ENCODE measurements at places on chromosomes 6 and 20.

GRCh38 chr20:58714340-58714922 lies 21.8 kb downstream of the NPEPL1 start:
- no peak for DNase-seq

GRCh38 chr6:168270274-168271172 lies 49.1 kb downstream of the DACT2 start:
- no peak for DNase-seq

- no peak for DNase-seq
These were observed 1295.6 kb upstream of the CITED2 start for GRCh38 chr6:140670021-140670420.

DNA sequence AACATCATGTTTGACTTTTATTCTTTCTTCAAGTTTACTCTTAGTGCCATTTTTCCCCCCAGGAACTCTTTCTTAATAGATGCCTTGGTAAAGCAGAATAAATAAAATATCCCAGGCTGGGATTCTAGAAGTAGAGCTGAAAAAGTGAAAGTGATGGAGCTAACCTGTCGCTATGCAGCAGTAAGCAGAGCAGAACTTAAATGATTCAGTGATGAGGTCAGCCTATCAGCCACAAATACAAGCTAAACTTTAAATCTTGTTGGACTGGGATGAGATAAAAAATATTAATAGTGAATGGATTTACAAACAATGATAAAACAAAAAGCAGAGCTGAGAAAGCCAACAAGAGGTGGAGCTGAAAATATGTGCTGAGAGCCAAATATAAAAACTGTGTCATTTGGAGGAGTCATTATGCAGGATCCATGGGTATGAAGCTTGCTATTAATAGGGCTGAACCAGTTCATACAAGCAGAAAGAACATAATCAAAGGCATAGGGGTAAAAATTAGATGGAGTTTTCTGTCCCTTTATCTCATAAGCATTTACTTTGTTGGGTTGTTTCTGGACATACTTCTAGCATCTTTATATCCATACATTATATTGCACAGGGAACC lies 877.8 kb downstream of the EPHA7 start:
- no peak for DNase-seq

GRCh38 chr20:58853976-58854637 lies 1.6 kb downstream of the GNAS start:
- no peak for DNase-seq

DNA sequence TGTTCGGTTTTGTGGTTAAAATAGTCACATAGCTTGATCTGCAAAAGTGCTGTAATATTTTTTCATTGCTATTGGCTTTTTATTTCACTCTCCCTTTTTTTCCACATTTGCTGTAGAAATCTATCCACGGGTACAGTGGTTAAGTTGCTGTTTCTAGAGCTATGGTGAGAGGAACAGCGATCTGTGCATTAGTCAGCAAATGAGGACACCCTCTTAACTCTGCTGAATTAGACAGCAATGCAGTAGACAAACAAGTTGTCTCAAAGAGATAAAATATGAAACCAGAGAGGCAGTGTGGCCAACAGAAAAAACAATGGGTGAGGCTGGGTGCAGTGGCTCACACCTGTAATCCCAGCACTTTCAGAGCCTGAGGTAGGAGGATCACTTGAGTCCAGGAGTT lies 17.6 kb upstream of the SYNJ2 start:
- no peak for DNase-seq

DNA sequence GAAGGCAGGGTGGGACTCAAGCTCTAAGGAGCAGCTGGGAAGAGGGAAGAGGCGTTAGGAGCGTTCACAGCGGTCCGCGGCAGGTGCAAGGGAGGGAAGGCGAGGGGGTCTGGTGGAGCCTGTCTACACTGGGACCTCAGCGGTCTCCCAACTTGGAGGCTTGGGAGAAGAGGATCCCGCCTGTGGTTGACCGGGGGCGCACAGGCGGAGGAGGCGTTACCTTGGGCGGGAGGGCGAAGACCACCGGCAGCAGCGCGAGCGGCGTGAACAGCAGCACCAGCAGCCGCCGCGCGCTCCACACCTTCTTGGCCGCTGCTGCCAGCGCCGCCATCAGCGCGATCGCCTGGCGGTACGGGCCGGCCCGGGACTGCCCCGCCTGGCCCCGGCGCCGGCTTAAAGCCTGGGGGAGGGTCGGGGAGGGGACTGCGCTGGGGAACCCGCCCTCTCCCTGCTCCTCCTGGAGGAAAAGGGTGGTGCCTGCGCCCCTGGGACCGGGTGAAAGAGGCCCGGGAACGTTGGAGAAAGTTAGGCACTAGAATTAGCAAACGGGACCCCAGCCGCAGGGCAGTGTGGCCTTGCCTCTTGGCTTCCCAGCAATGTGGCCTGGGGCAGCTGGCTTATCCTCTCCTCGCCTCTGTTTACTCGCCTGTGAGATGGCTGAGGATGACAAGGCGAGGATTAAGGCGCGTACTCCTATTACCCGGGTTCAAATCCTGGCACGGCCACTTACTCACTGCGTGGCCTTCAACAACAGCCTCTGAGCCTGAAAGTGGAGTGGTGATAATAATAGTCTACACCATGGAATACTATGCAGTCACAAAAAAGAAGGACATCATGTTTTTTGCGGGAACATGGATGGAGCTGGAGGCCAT lies at the start of gene SLC13A3:
Gene SLC13A3, minus strand, starts transcription at position 369 of the 872 bp plus-strand sequence. Its CDS starts 38 bp downstream, at position 331.
- no peak for DNase-seq

DNA sequence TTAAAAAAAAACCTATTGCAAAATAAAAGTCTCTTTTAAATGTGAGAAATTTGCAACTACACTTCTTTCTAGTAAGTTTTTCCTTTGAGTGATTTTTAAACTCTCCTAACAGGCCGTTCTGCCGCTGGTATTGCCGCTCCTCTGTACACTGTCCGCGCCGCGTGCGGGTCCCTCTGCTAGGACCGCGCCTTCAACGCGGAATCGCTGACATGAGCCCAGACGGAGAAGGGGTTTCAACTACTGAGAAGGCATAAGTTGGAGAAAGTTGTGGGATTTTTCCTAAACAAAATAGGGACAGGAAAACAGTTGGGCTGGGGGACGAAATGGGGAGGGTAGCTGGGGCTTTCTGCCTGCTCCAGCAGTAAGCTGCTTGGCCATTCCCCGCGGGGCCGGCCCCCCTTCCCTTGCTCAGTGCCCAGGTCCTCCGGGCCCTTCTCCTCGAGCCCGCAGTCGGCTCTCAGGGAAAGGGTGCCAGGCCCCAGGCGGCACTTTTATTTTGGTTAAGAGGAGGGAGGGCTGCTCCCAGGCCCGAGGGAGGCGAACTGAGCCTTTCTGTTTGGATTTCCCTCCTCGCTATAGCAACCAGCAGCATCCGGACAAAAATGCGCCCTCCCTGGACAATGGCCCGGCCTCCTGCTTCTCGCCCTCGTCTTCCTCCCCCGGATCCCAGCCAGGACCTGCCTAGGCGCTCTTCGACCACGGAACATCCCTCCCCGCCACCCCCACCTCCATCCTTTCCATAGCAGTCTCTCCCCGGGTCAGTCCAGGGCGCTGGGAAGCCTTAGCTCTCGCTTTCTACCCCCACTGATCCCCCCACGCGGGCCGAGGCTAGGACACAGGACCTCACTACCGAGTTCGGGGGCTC lies 6.8 kb upstream of the POU3F2 start:
- DNase-seq = no peak

DNA sequence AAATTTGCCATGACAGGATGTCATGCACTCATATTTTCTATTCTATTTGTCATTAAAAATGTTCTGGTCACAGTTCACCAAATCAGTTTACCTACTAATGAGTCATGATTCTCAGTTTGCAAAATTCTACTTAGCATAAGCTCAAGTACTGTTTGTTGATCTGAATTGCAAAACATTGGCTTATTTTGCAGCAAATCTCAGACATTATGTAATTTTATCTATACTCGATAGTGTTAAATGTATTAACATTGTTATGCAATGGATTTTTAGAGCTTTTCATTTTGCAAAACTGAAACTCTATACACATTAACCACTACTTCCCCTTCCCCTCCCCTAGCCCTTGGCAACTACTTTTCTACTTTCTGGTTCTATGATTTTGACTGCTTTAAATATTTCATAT lies 213.8 kb upstream of the ZFP64 start:
- no peak for DNase-seq

DNA sequence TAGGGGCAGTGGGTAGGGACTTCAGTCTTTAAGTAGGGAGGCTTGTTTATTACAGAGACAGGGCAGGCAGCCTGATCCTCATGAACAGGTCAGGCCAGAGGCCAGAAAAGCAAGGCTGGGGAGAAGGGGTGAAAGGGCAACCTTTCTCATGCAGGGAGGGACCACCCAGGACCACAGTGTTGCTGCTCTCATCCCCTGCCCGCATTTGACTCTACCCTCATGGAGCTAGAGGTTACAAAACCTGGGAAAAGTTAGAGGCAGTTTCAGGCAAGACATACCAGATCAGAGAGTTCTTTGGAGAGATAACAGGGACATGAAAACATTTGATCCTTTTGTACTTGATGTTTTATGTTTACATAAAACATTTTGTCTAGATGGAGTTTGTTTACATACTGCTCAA lies 38.1 kb downstream of the MDGA1 start:
- no peak for DNase-seq

DNA sequence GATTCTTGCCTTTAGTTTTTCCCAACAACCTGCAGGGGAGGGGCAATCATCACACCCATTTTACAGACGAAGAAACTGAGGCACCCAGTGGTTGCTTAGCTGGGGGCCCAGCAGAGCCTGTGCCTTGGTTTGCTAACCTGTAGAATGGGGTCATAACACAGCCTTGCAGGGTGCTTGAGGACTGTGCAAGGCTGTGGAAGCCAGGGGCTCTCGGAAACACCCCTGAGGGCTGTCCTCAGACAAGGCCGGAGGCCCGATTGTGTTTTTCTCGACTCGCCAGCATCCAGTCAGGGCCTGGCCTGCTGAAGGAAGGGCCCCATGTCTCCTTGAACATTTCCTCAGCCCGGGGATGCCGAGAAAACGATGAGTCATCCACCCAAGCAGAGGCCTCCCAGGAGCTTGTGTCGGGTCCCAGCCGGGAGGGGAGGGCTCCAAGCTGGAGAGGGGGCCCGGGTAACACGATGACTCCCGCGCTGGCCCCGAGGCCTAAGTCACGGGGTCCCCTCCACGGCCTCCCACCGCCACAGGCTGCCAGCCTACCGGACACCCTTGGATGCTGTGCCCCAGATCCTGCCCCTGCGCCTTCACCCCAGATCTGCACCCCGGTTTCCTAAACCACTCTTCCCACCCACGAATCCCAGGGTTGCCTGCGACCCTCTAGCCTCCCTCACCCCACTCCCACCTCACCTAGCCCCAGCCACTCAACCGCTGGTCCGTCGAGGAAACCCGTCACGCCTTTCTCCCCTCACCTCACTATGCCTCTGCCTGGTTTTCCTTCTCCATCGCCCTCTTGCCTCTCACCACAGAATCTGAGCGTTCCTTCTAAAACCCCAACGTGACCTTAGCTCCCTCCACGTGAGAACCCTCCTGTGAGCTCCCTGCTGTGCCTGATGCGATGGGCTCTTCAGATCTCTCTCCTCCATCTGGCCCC lies 10.6 kb downstream of the NOL4L start:
- DNase-seq = no peak

DNA sequence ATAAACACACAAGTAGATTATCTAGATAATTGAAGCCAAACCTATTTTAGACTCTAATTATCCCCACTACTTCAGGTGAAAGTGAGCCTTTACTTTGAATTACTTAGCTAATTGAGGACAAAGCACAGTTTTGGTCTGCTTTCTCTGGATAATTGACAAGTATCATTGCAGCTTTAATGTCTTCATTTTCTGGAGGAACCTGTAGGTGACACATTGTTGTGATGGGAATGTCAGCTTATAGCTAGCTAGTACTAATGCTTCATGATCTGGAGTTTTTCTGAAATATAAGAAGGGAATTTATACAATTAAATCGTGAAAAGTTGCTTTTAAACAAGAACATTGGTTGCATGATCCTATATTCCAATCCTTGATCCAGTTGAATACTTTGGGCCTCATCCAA lies 319.3 kb upstream of the CITED2 start:
- no peak for DNase-seq

DNA sequence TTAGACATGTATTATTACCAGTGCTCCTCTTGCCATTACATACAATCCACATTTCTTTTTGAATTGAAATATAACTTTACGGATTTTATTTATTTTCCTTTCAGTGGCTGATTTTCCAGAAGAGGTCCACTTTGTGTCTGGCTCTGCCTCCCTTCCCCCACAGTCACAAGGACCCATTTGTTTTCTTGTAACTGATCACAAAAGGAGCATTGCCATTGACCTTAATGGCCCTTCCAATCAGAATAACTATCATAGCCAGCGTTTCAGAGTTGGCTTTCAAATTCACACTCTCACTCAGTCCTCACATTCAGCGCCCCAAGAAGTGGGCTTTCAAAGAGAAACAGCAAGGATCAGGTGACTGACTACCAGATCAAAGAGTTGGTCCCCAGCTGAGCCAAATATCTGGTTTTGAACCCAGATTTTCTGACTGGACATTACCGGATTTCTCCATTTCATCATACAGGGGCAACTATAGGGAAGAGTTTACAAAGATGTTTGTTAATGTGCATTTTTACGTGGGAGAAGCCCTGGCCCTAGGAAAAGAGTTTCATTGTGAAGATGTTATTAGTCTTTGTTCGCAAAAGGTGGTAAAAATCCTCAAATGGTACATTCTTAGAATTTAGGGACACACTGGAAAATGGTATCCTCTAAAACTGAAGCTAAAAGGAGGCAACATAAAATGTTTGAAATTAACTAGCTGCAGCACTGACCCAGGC lies 2.0 kb upstream of the SLC22A23 start:
- no peak for DNase-seq

DNA sequence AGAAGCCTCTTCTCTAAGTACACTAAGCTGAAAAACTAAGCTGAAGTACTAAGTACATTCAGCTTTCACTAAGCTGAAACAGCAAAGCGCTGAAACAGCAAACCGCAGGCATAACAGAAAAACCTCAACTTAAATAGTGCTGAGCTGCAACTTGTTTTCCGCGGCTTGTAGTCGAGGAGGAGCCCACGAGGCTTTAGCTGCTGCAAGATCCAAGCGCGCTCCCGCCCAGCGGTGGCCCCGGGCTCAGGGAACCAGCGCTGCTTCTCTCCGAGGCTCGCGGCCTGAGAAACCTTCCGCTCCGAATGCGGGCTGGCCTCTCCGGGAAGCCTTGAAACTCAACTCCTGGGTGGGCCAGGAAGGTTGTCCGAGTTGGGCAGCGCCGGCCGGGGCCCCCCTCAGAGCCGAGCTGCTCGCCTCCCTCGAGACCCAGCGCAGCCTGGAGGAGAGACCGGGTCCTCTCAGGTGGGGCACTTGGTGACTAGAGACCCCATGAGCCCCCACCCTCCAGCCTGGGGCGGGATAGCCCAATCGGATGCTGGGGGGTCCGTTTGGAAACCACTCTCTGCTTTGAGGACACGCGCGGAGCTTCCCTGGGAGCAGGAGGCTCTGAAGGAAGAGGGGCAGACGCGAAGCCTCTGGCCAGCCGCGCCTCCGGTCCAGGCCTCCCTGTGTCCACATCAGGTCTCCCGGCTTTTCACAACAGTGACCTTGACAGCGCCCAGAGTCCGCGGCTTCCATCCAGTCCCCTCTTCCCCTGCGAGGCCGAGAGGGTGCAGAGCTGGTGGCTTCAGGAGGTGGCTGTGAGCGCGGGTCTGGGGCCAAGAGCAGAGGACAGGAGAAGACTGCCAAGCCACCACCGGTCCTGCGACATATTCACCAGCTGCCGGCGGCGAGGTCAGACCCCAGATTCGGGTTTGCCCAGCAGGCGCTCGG lies 38.1 kb upstream of the HLA-E start:
- DNase-seq = no peak

Measured in DMS 273 treated with DMSO at 0.1 percent for 48 hours (cell line).